ENCODE measurements at places on chromosomes 7 and 10.

- DNase-seq: no peak
Measured at GRCh38 chr7:33831389-33832141, 73.8 kb upstream of the BMPER start.

DNA sequence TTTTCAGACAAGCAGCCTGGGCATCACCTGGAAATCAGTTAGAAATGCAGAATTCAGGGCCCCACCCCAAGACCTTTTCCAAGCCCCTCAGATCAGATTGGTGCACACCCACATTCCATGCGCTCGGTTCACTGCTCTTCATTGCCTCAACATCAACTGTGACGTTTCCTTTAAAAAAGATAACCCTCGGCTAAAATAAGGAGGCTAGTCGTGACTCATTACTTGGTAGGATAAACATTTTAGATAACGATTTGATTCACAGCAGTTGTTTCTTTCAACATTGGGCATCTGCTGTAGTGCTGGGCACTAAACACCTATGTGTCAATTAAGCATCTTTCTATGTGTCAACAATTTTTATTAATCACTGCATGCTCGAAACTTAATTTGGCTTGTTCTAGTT is 191.1 kb upstream of the LRGUK start:
- no peak for DNase-seq

DNA sequence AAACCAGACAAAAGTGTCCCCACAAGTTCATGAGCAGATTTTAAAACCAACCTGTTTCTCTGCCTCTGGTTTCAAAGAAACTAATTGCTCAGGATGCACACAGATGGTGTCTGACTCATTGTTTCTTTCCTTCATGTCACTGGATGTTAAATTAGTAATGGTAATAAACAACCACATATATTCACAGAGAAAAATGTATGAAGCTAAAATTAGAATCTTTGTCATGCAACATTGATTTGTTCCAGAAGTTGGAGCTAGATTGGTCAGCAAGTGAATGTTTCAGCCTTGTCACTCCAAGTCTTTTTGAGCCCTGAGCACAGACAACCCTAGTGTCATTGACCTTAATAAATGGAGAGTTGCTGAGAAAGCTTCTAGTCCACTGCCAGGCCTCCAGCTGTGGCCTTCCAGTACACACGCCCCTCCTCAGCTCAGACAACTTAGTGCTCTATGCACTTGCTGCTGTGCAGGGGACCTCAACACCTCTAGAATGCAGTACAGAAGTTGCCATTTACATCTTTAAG is 175.9 kb downstream of the CCDC71L start:
- DNase-seq: no peak

GRCh38 chr10:118798231-118798662 is 43.5 kb upstream of the CACUL1 start:
- no peak for DNase-seq

All from Jurkat, Clone E6-1 (cell line).